ENCODE measurements at places on chromosomes 13 and 19.

DNA sequence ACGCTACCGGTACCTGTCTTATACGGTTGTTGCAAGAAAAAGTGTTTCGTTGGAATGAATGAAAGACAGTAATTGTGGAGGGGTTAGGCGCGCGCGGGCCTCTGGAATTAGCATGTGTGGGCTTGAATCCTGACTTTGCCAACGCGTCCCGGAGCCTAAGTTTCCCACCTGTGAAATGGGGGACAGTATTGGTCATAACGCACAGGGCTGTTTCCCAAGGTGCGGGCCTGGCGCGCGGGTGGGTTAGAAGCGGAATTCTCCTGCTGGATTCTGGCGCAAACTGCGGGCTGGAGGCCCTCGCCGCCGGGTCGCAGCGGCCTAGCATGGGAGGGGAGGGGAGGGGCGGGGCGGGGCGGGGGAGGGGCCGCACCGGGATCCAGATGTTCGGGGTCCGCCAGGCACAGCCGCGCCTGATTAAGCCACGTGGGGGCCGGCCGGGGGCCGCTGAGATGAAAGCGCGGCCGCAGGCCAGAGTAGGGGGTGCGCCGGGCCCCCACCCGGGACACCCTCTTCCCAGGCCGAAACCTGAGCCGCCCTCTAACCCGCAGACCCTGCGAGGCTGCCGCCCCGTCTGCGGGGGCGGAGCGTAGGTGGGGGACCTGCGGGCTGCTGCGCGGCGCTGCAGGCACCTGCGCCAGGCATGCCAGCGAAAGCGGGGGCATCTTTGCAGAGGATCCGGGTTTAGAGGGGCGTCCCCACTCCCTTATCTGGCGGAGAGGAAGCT is 1.2 kb upstream of the TMEM59L start:
- peak overlapping the region; percentile 21 for H3K4me3 ChIP-seq
- DNase-seq = no peak
- H3K27me3 ChIP-seq = peaks cover 93% of the 10 kb centered on the region
- peaks cover 45% of the 10 kb centered on the region for H3K4me1 ChIP-seq
- H3K36me3 ChIP-seq = no peaks in the 10 kb centered on the region
- H3K27ac ChIP-seq = no peak overlapping the region

DNA sequence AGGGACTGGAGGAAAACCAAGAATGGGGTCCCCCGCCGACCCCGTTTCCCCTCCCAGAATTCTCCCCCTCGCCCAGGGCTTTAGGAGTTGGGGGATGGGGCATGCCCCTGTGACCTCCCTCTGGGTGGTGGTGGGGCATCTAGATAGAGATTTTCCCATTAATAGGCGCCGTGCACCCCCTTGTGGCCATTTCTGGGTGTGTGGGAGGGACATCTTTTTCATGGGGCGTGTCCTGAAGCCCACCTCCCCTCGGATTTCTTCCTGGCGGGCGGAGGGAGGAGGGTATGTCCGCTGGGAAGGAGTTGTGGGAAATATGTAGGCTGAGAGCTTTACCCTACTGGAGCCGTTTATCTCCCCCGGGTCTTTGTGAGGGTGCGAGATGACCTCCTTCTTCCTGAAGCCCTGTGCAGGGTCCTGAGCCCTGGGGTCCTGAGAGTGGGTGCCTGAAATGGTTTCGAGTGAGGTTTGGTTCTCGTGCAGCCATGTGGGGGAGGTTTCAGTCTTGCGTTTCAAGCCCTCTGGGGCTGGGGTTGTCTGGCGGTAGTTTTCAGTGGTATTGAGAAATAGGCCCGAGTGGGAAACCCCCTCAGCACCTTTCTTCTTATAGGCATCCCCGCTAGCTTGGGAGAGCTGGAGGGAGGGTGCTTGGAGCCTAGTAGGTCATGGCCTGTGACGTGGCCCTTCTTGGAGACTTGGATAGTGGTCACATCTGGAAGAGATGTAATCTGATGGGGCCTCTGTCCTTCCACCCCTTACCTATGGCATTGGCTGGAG is 1.0 kb downstream of the PRMT1 start:
- H3K4me1 ChIP-seq = peaks cover 42% of the 10 kb centered on the region
- H3K27me3 ChIP-seq = no peaks in the 10 kb centered on the region
- H3K4me3 ChIP-seq = peak overlapping the region; percentile 96
- peak overlapping the region; percentile 95 for H3K27ac ChIP-seq
- DNase-seq = peak; percentile 90
- peaks cover 17% of the 10 kb centered on the region for H3K36me3 ChIP-seq

- H3K27me3 ChIP-seq = no peaks in the 10 kb centered on the region
- no peak overlapping the region for H3K4me3 ChIP-seq
- H3K36me3 ChIP-seq = no peaks in the 10 kb centered on the region
Measured at GRCh38 chr19:12042893-12043292, 7.4 kb upstream of the ZNF433 start.

DNA sequence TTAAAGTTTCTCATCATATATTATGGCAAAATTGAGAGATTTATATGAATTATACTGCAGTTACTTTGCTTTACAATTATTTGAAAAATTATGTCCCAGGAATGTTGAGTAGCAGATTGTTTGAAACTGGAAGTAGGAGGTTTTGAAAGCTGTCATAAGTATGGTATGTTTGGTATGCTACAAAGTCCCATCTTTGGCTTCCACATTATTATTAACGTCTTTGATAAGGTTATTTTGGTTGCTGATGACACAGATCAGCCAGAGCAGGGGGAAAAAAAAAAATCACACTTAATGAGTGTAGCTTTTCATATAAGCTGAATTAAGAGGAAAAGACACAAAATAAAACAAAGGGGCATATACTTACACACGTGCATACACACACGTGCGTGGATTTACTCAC is 130.1 kb downstream of the SLITRK1 start:
- no peaks in the 10 kb centered on the region for H3K36me3 ChIP-seq
- no peak overlapping the region for H3K27ac ChIP-seq
- H3K4me1 ChIP-seq = no peaks in the 10 kb centered on the region
- no peak overlapping the region for H3K4me3 ChIP-seq
- H3K27me3 ChIP-seq = no peaks in the 10 kb centered on the region

- DNase-seq = no peak
- H3K36me3 ChIP-seq = no peaks in the 10 kb centered on the region
- no peak overlapping the region for H3K4me3 ChIP-seq
- H3K27me3 ChIP-seq = no peaks in the 10 kb centered on the region
Measured at GRCh38 chr13:108561149-108561548, 68.3 kb upstream of the MYO16 start.

DNA sequence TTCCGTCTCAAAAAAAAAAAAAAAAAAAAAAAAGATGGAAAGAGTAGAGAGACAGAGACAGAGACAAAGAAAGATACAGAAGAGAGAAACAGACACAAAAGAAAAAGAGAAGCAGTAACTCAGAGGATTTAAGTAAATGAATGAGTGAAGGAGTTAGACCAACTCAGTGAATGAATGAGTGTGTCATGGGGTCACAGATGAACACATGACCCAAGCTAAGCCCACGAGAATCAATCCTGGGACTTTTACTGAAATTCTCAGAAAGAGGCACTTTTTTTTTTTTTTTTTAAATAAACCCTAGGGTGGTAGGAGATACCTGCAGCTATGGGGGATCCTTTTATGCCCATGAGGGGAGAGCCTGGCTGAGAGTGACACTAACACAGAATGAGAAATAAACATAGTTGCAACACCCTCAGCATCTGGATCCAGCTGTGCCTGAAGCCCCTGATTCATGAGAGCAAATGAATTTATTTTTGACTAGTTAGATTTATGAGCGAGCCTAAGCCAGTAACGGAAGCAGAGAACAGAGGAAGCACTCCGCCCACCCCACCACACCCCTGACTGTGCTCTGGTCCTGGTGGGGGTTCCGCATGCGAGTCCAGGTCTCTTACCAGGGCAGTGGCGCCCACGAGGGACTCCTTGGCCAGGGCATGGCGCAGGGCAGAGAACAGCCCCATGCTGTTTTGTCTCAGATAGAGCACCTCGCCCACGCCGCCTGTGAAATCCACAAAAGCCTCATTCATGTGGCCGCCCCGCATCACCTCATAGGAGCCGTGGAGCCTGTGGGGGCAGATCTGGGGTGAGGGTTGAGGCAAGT is 4.6 kb downstream of the CAPN12 start:
- no peaks in the 10 kb centered on the region for H3K36me3 ChIP-seq
- H3K4me1 ChIP-seq = peaks cover 23% of the 10 kb centered on the region

GRCh38 chr19:32018014-32018413 is 327.4 kb upstream of the ZNF507 start:
- H3K27me3 ChIP-seq = peaks cover 3% of the 10 kb centered on the region
- H3K36me3 ChIP-seq = no peaks in the 10 kb centered on the region
- H3K4me1 ChIP-seq = no peaks in the 10 kb centered on the region
- peak overlapping the region; percentile 5 for H3K27ac ChIP-seq
- no peak overlapping the region for H3K4me3 ChIP-seq

DNA sequence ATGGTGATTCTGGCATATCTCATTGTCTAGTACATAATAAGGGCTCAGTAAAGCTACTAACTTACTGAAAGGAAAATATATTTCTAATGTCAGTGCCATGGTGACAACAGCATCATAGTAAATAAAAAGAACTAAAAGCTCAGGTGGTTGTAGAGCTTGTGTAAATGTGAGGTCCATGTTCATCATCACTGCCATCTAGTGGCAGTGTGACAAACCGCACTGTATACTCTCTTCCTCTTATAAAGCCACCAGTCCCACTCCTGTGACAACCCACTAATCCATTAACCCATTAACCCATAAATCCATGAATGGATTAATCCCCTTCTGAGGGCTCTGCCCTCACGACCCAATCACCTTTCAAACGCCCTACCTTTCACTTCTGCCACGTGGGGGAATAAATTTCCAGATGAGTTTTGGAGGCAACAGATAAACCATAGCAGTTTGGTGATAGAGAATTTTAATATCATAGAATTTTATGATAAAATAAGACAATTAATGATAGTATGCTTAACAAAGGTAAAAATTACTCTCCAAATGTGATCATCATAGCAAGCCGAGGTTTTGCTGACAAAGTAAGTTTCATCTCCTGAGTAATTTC is 160.4 kb upstream of the SGCG start:
- H3K36me3 ChIP-seq = no peaks in the 10 kb centered on the region
- H3K4me1 ChIP-seq = no peaks in the 10 kb centered on the region
- no peak overlapping the region for H3K4me3 ChIP-seq
- H3K27me3 ChIP-seq = no peaks in the 10 kb centered on the region

DNA sequence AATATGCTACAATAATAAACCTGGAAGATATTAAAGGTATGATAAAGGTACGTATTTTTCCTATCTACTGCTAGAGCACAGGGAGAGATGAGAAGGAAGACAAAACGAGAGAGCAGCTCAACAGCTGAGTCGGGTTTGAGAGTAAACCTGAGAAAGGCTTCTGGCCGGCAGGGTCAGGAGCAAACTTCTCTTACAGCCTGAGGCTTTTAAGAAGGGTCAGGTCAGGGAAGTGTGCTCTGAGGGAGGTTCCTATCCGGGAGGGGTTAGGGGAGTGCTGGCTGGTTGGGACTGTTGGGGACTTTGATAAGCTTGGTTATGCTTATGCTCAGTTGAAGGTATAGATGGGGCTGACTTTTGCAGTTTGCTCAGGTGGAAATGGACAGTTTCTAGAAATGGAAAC is 77.7 kb upstream of the PRR20A start:
- H3K27ac ChIP-seq = no peak overlapping the region
- H3K36me3 ChIP-seq = no peaks in the 10 kb centered on the region
- H3K4me1 ChIP-seq = no peaks in the 10 kb centered on the region
- no peak overlapping the region for H3K4me3 ChIP-seq
- no peaks in the 10 kb centered on the region for H3K27me3 ChIP-seq
- DNase-seq = no peak

DNA sequence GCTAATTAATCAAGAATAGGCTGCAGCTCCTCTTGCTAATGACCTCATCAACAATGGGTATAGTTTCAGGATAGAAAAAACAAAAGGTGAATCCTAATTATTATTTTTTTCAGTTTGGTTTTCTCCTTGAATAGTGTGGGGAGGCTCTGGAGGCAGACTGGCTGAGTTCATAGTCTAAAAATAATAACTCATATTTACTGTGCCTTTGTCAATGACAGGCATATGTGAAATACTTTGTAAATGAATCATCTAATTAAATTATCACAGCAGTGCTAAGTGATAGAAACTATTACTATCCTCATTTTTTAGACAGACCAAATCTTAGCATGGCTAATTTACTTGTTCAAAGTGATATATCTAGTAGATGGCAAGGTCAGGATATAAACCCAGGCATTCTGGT is 1261.0 kb upstream of the SLC10A2 start:
- no peaks in the 10 kb centered on the region for H3K36me3 ChIP-seq
- no peaks in the 10 kb centered on the region for H3K4me1 ChIP-seq
- no peak overlapping the region for H3K27ac ChIP-seq
- no peak for DNase-seq
- no peak overlapping the region for H3K4me3 ChIP-seq
- no peaks in the 10 kb centered on the region for H3K27me3 ChIP-seq

DNA sequence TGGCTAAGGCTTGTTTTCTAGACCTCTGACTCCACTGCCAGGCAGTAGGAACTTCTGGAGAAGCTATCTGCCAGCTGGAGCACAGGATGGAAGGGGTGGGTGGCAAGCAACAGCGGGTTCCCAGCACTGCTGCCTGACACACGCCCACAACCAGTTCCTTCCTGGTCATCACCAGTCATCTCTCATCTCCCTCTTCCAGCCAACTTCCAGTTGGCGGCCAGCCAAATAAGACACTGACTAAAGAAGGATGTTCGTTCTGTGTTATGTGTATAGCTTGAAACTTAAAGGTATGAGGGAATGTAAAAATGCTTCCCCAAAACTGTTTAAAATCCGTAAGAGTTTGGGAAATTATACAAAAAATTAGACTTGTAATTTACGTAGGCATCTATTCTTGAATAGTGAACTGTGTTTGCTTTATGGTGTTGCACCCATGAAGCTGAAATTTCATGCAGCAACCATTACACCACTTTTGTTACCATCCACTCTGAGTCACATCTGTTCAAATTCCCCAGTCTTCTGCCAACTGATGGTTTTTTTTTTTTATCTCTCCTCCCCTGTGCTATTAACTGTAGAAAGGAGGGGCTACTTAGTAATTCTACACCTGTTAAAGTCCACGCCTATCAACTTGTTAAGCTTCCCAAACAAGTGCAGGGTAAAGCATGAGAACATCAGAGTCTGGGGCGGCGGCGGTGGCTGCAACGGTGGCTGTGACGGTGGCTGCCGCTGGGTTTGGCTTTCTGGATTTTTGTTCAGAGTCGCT is 86.2 kb upstream of the FRY start:
- H3K4me3 ChIP-seq = no peak overlapping the region
- H3K4me1 ChIP-seq = peaks cover 28% of the 10 kb centered on the region
- H3K36me3 ChIP-seq = no peaks in the 10 kb centered on the region
- peak; percentile 80 for DNase-seq
- H3K27ac ChIP-seq = peak overlapping the region; percentile 47

DNA sequence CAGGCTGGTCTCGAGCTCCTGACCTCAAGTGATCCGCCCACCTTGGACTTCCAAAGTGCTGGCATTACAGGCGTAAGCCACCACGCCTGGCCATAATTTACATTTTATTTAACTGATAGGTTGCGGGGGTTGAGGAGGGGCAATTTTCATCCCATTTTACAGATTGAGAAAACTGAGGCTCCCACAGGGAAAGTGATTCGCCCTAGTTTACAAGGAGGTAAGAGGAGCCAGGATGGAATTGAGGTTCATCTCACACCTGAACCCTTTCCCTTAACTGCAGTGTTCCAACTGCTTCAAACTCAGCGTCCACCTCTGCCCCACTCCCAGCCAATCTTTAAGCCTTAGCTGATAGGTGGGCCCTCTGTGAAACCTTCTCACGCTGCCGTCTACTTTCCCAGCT is 4.0 kb upstream of the NAPA start:
- no peaks in the 10 kb centered on the region for H3K36me3 ChIP-seq
- no peak overlapping the region for H3K27ac ChIP-seq
- DNase-seq = no peak
- H3K4me1 ChIP-seq = peaks cover 10% of the 10 kb centered on the region
- H3K4me3 ChIP-seq = no peak overlapping the region

GRCh38 chr13:84237143-84237542 is 354.9 kb upstream of the SLITRK1 start:
- no peaks in the 10 kb centered on the region for H3K27me3 ChIP-seq
- no peak overlapping the region for H3K27ac ChIP-seq
- H3K4me1 ChIP-seq = no peaks in the 10 kb centered on the region
- no peak overlapping the region for H3K4me3 ChIP-seq
